ENCODE measurements at places on chromosomes 12 and 14.

GRCh38 chr14:105853089-105853906, 326.9 kb downstream of the TMEM121 start:
- no peak for DNase-seq

DNA sequence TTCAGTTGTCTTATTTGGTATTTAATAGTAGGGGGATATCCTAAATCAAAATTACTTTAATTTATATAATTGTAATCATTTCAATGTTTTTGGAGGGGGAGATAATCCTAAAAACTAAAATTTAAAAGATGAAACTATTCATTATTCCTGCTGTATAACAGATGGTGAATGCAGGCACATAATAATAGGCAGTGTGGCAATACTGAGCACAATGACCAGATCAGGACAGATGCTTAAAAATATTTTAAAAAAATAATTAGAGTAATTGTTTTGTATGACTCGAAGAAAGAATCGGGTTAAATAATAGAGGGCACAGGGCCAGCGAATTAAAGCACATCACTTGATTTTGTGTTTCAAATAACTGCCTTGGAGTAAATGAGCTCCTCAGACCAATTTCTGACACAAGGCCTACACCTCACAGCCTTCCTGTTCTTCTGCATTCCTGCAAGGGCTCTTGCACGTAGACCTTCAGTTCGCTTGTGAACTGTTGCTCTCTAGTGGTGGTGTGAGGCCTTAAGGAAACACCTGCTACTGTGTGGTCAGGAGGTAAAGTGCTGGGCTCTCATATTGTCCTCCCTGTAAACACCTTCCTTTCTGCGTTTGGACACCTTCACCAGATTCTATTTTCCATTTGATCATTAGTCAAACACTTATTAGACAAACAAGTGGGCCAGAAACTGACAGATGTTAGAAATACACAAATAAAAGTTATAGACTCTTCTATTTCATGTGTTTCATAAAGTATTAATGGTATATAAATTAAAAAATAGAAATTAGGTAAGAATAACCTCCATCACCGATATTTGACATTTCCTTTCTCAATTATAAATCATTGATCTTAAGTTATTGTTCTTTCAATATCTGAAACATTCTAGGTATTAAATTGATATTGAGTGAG, 29.3 kb upstream of the KLRF1 start:
- peak; percentile 35 for DNase-seq

DNA sequence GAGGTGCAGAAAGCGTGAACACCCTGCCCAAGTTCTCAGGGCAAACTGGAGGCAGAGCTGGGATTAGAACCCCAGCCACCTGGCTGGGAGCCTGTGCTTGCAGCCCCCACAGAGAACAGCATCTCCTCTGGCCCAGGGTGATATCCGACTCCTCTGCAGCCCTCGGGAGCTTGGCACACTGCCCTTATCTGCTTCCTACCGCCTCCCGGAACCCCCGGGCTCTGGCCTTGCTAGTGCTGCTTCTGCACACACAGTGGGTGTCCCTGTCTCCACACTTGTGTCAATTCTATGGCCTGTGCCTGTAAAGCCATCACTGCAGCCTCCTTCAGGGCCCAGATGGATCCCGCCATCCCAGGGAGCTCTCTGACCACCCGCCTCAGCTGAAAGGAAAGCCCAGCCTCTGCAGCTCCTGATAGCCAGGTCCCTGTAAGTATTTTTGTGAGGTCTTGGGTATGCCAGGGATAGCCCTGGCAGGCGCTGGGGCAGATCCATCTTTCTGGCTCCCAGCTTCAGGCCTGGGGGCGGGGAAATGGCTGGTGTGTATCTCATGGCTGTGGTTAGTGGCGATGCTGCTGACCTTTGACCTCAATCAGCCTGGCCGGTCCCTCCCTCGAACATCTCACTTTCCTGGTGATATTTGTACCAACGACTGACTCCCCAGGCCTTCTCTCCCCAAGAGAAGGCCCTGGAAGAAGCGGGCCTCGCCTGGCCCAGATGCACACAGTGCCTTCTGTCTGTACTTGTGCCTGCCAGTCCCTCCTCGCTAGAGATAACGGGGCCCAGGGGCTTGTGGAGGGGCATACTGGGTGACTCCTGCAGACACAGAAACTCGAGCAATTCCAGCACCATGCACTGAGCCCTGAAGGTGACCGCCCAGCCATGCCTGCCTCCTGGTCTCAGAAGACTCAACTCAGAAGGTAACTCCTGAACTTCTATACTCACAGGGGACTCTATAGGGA, 183.8 kb downstream of the CALM1 start:
- no peak for DNase-seq

- DNase-seq = no peak
Observed at GRCh38 chr12:106106892-106107291, 31.9 kb downstream of the NUAK1 start.

- DNase-seq = no peak
Observed at GRCh38 chr12:66282244-66282643, 20.0 kb upstream of the HELB start.

DNA sequence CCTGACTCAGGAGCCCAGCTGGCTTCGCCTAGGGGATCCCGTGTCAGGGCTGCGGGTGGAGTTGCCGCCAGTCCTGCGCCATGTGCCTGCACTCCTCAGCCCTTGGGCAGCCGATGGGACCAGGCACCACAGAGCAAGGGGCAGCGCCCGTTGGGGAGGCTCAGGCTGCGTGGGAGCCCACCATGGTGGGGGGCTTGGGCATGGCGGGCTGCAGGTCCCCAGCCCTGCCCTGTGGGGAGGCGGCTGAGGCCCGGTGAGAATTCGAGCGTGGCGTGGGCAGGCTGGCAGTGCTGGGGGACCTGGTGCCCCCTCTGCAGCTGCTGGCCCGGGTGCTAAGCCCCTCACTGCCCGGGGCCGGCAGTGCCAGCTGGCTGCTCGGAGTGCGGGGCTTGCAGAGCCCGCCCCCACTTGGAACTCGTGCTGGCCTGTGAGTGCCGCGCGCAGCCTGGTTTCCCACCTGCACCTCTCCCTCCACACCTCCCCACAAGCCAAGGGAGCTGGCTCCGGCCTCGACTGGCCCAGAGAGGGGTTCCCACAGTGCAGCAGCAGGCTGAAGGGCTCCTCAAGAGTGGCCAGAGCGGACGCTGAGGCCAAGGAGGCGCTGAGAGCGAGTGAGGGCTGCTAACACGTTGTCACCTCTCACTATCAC, 135.1 kb upstream of the SEL1L start:
- no peak for DNase-seq

DNA sequence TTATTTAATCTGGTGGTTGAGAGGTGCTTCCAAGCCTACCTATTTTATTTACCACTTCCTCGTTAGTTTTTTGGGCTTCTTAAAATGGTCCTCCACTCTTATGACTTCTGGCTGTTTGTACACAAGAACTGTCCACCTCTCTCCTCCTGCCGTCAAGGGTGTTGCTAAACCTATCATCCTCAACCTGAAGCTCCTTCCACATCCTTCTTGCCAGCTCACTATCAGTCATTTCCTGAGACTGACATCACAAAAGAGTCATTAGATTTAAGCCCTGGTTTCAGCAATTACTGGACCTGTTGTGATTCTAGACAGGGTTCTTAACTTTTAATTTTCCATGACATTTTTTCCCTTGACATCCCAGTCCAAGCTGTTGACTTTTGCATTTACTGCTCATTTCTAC, 91.9 kb downstream of the BICD1 start:
- no peak for DNase-seq

DNA sequence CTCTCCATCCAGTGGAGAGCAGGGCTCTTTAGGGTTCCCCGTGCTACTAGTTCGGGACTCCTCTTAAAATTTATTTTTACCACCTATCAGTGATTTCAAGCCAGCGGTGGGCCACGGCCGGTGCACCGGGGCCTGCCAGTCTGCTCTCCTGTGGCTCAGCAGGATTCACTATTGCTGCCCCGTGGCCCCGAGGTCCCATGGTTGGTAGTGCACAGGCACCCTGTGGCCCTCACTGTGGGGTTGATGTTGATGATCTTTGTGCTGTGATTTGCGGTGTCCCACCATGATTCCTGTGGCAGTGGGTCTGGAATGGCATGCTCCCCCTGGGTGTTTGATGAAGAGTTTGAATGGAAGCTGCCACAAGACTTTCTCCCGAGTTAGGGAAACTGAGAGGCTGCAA, 12.6 kb upstream of the MEG3 start:
- no peak for DNase-seq

- DNase-seq = no peak
Observed at GRCh38 chr14:22613106-22613695, 15.1 kb downstream of the ABHD4 start.

DNA sequence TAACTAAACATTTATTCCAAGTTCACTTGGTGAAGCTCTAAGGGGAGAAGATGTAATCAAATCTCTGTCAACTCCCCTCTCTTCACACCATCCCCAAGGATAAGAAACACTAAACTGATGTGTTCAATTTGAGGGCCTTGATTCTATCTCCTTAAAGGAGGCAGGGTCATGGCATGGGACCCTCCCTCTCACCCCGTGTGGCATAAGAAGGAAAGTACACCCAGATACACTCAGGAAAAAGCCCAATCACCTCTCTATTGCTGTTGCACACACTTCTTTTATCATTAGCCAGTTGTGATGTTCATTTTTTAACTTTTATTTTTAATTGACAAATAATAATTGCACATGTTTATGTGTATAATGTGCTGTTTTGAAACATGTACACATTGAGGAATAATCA, 35.1 kb downstream of the WASHC3 start:
- DNase-seq = no peak

GRCh38 chr12:120481022-120481767, 11.6 kb upstream of the SRSF9 start:
- DNase-seq = no peak

DNA sequence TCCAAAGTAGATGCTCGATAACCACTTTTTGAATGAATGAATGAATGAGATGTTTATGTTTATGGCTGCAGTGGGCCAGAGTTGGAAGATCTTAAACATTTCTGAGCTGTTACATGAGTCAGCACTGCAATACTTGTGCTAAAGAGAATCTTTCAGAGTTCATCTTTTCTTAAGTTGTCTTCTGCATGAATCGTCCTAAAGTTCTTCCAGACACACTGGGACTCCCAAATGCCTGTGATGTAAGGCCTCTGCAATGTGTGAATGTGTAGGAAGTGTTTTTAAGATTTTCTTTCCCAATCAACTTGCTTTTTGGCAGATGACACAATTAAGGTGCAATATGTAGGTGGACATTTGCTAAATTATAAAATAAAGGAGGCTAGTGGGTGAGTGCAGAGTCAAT, 50.3 kb upstream of the TRIM9 start:
- DNase-seq = no peak

GRCh38 chr14:66045572-66046021, 440.6 kb upstream of the CCDC196 start:
- DNase-seq = no peak

GRCh38 chr14:50770586-50770985, 60.4 kb downstream of the NIN start:
- no peak for DNase-seq

DNA sequence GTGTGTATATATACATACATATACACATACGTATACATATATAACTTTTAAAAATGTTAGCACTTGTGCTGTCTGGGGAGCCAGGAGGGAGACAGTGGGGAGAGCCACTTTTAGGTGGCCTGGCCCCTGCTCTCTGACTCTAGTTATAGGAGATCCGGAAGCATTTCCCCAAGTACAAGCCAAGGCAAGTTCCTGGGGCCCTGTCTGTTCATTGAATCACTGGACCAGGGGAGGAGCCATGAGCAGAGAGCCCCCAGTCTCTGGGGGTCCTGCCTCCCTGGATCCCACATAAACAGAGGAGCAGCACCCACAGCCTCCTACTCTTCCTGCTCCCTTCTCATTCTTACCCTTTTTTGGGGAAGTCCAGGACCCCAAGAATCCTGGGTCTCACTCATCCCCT, 45.4 kb upstream of the TMED10 start:
- no peak for DNase-seq

DNA sequence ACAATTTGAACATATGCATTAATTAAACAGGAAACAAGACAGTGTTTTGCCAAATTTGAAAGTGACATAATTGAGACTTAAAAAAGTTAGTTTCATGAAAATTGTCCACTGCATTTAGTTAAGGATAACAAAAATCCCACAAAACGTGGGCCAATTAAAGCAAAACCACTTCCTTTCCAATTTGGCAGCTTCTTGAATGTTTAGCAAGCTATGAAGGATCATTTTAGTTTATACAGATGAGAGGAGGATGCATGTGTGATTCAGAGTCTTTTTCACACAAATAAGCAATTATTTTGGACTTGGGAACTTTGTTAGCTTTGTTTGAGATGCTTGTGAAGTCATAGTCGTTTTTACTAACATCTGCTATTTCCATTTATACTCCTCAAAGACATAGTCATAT, 109.6 kb downstream of the ATXN7L3B start:
- DNase-seq = no peak

DNA sequence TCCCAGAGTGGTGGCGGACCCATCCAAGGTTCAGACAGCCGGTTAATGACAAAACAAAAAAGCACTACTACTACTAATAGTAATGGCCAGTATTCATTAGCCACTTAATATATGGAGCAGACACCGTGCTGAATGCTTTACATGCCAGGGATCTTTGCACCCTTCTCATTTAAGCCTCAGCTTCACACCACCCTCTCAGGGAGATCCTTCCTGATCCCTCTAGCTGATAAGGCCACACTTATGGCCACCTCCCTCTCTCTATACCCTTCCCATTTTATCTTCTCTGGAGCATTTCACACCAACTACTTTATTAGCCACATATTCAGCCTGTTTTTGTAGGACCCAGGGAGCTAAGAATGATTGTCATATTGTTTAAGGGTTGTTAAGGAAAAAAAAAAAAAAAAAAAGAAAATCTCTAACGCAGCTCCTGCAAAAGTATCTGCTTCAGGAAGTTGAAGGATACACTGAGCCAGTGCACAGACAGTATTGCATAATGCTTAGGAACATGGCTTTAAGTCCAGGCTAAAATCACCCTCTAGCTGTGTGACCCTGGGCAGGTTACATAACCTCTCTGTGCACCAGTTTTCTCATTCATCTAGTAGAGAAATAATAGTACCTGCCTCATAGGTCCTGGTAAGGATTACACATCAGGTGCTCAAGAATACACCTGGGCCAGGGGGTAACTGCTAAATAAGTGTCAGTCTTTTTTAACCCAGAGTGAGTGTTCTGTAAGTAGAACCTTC, 29.4 kb downstream of the NUAK1 start:
- no peak for DNase-seq

- no peak for DNase-seq
Observed at GRCh38 chr14:20775901-20776300, 5.2 kb upstream of the RNASE6 start.

GRCh38 chr12:92028441-92028709, 117.3 kb downstream of the BTG1 start:
- no peak for DNase-seq

GRCh38 chr14:23425169-23425568, 10.3 kb downstream of the MYH7 start:
- no peak for DNase-seq

GRCh38 chr12:123966596-123966995, 6.0 kb downstream of the CCDC92 start:
- no peak for DNase-seq

GRCh38 chr12:110224379-110225304, 56.4 kb upstream of the ATP2A2 start:
- DNase-seq = no peak
